ENCODE measurements at places on chromosomes 11 and 22.
A peak's percentile ranks its signal among the peaks of the same experiment; 100 is the strongest.

DNA sequence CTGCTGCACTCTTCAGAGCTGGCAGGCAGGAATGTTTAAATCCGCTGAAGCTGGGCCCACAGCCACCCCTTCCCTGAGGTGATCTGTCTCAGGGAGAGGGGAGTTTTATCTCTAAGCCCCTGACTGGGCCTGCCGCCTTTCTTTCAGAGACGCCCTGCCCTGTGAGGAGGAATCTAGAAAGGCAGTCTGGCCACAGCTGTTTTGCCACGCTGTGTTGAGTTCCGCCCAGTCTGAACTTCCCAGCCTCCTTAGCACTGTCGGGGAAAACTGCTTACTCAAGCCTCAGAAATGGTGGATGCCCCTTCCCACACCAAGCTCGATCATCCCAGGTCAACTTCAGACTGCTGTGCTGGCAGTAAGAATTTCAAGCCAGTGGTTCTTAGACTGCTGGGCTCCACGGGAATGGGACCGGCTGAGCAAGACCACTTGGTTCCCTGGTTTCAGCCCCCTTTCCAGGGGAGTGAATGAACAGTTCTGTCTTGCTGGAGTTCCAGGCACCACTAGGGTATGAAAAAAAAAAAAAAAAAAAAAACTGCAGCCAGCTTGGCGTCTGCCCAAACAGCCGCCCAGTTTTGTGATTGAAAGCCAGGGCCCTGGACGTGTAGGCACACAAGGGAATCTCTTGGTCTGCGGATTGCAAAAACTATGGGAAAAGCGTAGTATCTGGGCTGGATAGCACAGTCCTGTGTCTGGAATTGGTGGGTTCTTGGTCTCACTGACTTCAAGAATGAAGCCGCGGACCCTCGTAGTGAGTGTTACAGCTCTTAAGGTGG, 127.4 kb downstream of the SPON1 start:
- no peak for DNase-seq

DNA sequence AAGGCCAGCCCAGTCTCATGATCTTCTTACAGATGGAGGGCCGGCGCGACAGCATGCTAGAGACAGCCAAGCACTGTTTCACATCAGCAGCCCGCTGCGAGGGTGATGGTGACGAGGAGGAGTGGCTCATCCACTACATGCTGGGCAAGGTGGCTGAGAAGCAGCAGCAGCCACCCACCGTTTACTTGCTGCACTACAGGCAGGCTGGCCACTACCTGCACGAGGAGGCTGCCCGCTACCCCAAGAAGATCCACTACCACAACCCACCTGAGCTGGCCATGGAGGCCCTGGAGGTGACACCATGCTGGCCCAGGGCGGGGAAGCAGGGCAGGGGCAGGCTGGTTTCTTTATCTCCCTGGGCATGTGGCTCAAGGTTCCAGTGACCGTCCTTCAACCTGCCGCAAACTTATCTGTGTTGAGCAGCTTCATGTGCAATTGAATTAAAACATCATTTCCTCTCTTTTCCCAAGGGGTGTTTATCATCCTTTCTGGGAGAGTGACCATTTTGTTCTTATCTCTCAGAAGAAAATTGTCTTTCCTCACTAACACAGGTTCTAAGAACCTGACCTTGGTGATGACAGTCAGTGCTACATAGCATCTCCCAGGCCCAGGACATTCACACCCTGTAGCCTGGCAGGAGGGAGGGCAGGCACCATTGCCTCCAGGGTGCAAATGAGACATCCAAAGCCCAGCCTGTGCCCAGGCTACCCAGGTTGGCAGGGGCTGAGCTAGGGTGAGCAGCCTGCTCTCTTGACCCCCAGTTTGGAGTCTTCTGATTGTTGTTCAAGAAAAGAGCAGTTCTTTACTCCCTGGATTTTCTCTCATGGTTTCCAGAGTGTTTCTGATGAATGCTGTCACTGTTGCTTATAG, 80.7 kb downstream of the CABIN1 start:
- no peak for DNase-seq

DNA sequence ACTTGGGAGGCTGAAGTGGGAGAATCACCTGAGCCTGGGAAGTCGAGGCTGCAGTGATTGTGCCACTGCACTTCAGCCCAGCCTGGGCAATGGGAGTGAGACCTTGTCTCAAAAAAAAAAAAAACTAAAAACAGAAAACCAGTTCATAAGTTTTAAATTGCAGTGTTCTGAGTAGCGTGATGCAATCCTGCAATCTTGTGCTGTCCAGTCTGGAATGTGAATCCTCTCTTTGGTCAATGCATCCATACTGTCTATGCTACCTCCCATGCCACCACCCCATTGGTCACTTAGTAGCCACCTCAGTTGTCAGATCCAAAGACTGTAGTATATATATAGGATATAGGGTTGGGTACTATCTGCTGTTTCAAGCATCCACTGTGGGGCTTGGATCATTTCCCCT, 11.1 kb downstream of the YAP1 start:
- peak; percentile 33 for DNase-seq

DNA sequence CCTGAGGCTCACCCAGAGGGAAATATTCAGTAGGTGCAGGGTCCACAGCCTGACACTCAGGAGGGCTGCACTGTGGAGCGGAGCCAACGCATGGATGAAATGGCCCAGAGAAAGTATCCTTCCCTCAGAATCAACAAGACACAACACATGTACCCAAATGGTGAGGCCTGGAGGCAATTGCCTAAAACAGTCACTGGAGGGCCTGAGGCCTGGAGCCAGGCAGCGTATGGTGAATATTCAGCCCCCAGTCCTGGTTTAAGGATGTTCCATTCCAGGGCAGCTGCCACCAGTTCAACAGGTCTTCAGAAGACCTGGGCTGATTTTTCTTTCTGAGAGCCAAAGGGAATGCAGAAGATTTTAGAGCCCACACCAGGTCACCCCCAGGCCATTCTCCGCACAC, 264.8 kb downstream of the INSC start:
- DNase-seq: no peak

- DNase-seq: peak; percentile 6
These were observed 12.5 kb downstream of the IL17REL start for GRCh38 chr22:49999946-50000586.

DNA sequence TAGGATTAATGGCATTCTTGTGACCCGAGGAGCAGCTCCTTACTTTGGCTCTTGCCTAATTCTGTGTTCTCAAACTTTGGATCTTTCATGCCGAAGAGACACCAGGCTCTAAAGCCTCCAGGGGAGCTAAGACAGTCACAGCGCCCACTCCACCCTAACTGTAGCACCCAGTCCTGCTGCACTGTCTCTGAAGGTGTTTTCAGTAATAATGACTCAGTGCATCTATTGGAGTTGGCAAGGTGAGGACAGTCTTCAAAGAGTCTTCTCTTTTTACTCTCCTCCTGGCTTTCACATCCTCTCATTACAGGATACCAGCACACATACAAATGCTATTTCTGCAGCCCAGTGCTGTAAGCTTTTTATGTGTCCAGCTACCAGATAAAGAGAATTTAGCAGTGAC, 69.4 kb downstream of the PPFIBP2 start:
- no peak for DNase-seq

DNA sequence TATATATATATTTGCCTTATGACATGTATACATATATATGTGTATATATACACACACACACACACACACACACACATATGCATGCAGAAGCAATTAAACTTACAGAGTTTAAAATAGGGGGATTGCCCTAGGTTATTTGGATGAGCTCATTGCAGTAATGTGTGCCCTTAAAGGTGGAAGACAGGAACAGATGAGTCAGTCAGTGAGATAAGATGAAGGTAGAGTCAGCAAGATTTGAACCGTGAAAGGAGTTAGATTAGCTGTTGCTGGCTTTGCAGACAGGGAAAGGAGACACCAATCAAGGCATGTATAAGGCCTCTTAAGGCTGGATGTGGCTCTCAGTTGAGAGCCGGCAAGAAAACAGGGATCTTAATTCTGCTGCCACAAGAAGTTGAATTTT, 902.4 kb upstream of the RAG2 start:
- no peak for DNase-seq

DNA sequence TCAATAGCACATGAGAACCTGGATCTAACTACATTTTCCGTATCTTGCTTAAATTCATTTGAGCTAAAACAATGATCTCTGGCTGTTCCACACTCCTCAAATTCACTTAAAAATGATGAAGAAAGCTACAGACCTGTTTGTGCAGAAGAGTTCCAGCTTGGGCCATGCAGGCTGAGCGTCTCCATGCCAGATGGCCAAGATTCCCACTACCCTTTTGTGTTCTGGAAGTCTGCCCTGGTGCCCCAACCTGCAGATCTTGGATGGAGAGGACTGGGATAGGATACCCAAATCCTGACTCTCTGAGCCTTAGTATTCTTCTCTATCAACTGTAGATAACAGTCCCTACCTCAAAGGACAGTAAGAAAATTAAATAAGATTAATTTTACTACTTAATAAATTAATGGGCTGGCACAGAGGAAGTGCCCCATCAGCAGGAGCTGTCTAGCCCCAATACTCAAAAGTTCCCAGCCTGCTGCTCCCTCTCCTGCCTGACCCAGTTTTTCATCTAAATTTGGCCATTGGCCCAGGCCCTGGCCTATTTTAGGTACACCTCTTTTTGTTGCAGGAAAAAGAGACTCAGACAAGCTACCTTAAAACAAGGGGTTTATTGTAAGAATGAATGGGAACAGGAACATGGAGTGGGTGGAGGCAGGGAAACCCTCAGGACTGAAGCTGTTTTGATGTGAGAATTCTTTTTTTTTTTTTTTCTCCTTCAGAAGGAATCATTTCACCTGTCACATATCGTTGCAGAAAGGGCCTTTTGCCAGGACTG, 81.4 kb upstream of the GRK3 start:
- DNase-seq: no peak

- DNase-seq: no peak
These were observed 27.5 kb downstream of the CHEK2 start for GRCh38 chr22:28714043-28714628.

DNA sequence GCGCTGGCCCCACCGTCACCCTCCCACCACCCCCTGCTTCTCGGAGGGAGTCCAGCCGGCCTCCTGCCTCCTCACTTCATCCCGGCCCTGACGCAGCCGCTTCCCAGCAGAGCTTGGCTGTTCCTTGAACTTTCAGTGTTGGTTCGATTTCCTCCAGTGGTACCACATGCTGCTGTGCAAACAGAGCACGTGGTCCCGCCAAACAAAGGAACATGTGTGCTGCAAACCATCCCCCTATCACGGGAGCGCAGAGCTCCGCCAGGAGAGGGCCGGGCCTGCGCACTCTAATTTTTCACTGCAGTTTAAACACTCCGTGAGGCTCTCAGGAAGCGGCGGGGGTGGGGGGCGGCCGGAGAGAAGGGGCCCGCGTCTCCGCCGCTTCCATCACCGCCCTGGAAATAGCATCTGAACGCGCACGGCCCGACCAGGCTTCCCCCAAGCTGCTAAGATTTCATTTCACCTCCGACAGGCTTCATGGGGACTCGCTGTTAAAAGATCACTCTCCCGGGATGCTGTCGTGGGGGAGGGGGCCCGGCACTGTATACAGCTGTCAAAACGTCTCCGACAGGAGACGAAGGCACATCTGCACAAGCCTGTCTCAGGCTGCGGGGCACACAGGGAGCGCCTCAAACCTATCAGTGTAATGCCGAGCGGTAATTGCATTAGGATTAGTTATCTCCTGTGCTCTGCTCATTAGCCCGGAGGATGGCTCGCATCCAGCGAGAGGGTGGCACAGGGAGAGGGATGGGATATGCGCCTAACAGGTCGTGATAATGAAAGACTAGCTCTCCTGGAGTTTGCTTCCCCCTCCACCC, 269.9 kb upstream of the SORL1-AS1 start:
- peak; percentile 88 for DNase-seq

- no peak for DNase-seq
These were observed 105.2 kb upstream of the RRM1 start for GRCh38 chr11:3989276-3989920.

DNA sequence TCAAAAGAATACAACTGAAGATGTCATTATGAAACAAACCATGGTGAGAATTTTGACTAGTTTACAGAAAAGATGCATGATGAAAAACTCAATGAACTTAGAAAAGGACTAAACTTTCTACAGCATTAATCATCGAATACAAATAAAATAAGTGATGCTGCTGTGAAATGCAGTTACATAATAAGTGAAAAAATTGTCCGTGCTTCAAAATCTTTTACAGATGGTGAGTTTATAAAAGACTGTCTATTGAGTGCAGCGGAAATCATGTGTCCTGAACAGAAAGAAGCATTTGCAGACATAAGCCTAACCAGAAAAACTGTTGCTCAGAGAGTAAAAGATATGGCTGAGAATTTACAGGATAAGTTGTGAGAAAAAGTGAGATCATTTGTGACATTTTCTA, 33.8 kb downstream of the NEAT1 start:
- DNase-seq: no peak

GRCh38 chr11:58254936-58255335, 13.1 kb downstream of the OR10W1 start:
- DNase-seq: no peak

DNA sequence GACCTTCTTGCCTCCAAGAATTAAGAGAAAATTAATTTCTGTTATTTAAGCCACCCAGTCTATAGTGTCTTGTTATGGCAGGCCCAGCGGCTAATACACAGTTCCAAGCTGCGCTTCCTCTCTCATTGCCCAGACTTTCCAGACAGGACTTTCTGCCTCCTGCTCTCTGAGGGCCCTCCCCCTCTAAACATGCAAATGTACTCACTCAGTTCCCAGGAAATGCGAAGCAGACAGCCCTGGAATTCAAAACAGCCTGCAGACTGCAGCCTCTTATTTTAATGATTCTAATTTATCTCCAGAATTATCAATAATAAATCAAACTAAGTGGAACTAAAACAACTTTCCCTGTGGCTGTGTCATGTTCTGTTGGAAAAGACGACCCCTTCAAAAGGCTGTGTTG, 115.5 kb upstream of the ISX start:
- no peak for DNase-seq

- no peak for DNase-seq
These were observed 50.5 kb downstream of the SCUBE1 start for GRCh38 chr22:43292630-43293018.

DNA sequence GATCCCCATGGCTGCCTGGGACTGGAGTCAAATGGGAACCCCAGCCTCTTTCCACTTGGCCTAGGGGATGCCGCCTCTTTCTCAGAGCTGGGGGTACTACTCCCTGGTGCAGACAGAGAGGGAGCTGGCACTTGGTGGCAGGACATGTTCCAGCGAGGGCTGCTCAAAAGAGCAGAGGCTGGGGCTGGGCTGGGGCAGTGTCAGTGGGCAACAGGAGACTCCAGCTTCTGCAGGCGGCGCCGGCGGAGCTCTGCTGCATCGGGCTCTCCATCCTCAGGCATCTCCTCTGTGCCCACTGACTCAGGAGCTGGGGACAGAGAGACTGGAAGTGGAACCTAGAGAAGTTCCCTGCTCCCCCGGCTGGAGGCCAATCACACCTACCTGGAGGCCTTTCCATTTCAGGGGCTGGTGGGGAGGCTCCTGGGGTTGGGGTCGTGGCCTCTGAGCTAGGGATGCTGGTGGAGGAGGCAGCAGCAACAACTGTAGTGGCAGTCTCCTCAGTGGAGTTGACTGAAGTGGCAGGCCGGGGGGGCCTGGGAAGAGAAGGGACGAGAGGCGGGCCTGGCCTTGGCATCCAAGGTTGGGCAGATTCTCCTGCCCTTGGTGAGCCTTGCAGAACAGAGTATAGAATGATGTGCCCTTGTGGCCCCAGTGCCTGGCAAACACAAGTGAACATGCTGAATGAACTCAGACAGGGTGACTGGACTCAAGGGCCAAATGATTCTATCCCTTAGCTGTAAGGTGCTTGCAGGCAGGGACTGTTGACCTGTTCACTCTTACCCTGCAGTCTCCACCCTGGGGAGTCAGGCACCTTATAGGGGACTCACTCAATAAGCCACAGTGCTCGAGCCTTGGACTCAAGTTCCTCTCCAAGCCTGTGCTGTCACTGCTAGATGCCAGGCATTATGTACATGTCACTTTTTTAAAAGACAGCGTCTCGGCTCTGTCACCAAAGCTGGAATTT, 5.9 kb downstream of the SYVN1 start:
- no peak for DNase-seq

Data from GM03348 (cell line).